Breast epithelium (tissue), 4 donors: ENCODE measurements at places on chromosomes 7 and 10.
A peak's percentile ranks its signal among the peaks of the same experiment; 100 is the strongest.

DNA sequence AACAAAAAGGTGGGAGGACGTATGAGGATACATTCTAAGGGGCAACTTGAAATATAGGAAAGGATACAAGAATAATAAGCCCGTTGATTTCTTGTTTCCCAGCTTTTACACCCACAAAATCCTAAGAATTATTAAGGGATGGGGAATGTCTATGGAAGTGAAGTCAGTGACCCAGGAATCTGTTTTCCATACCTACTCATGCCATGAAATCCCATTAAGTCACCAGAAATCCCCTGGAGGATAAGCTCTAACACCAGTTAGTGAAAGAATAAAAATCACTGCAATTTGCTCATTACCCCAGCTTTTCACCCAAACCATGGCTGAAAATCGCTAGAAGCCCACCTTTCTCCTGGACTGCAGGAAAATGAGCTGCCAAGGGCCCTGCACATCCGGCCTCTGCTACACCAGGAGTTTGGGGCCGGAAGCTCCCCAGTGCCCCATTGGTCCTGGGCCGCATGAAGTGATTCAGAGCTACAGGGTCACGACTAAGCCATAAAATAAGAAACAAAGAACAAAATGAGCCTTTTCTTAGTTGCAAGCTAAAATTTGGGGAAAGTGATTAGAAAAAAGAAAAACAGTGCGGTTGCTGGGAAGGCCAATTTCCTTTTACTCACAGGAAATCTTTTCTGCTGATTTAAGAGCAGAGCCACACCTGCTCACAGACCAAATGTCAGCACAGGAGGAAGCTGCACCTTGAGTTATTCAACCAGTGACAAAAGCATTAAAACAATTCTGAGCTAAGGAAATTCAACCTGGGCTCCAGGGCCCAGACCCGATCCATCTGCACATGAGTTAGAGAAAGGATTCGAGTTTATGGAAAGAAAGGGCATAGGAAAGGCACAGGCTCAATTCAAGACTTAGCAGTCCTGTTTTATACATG lies 40.3 kb downstream of the HIPK2 start:
- no peaks in the 10 kb centered on the region for H3K36me3 ChIP-seq
- peak overlapping the region; percentile 50 for H3K27ac ChIP-seq
- no peak overlapping the region for H3K4me3 ChIP-seq

DNA sequence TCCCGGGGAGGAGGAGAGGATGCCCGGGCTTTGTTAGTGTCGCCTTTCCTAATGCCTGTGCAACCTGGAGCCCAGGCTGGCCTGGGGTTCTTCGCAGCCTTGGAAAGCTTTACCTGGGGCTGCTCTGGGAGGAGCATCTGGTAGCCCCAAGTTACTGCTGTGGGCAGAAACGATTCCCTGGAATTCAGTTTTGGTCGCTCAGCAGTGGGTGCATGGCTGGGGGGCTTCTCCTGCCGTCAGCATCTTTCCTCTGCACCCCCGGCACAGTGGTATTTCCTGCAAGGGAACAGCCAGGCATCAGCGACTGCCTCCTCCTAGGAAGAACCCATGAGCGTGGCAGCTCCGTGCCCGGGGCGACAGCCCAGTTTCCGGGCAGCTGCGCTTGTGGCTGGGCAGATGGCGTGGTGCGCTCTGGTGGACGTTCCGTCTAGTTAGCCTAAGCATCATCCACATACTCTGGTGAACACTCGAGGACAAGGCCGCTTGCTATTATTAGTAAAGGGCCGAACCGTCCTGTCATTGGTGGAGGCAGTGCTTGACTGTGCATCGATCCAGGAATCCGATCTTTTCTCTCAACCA lies 107.0 kb upstream of the BTBD16 start:
- H3K36me3 ChIP-seq: no peaks in the 10 kb centered on the region
- no peak for DNase-seq
- peak overlapping the region; percentile 77 for H3K4me3 ChIP-seq
- no peak overlapping the region for H3K27ac ChIP-seq

DNA sequence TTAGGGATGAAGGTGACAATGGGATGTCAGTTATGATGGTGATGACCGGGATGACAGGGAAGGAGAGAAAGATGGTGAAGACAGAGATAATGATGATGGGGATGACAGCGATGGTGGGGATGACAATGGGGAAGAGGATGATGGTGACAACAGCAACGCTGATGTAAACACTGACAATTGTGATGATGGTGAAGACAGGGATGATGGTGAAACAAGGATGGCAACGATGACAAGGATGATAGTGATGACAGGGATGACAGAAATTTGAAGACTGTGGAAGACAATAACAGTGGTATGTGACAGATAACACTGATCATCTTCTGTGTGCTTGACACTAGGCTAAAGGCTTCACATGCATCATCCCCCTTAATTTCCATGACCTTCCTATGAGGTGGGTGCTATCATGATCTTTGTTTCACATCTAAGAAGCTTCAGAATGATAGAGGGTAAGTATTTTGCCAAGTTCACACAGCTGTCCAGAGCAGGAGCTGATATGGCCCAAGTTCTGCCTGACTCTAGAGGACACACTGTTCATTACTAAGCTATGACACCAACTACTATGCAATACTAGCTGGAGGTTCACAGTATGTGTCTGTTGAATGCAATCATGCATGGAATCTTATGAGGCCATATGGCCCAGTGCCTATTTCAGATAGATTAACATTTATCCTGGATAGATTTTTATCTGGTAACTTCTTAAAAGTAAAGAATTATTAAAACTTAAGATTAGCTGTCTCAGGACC lies 105.6 kb downstream of the RNLS start:
- H3K4me1 ChIP-seq: peaks cover 3% of the 10 kb centered on the region
- H3K27me3 ChIP-seq: no peaks in the 10 kb centered on the region
- no peak for DNase-seq
- peak overlapping the region; percentile 8 for H3K27ac ChIP-seq
- H3K36me3 ChIP-seq: no peaks in the 10 kb centered on the region
- H3K4me3 ChIP-seq: no peak overlapping the region

- DNase-seq: no peak
- H3K36me3 ChIP-seq: no peaks in the 10 kb centered on the region
- H3K4me3 ChIP-seq: no peak overlapping the region
- no peak overlapping the region for H3K27ac ChIP-seq
- H3K4me1 ChIP-seq: no peaks in the 10 kb centered on the region
Measured at GRCh38 chr10:71891437-71891836, 40.4 kb upstream of the PSAP start.

DNA sequence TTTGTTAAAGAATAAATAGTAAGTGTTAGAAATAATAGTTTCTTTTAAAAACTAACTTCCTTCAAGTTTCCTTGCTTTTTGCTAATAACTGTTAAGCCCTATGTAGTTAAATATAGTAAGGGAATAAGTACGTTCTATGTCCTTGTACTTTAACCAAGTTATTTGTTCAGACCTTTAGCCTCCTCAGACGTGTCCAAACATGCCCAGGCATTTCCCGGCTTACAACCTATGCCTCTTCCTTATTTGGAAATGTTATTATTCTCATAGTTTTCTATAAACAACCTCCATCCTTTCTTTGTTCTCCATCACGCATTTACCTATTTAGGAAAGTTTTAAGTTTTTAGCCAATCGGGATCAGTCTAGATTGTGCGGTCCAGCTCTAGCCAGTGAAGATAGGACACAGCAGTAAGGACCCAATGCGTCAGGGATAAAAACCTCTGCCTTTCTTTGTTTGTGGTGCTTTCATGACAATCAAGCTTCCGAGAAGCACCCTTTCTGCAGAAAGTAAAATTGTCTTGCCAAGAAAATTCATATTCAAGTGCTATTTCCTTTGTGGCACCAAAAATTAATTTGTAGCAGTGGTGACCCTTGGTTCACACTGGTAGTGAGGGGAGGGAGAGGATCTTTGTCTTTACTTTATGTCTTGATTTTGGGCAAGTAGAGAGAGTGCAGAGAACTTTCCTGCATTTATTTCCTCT lies 851.3 kb upstream of the POM121L12 start:
- H3K27ac ChIP-seq: no peak overlapping the region
- H3K4me1 ChIP-seq: no peaks in the 10 kb centered on the region
- H3K4me3 ChIP-seq: no peak overlapping the region
- no peak for DNase-seq
- no peaks in the 10 kb centered on the region for H3K36me3 ChIP-seq

GRCh38 chr10:106424981-106425380 lies 739.5 kb downstream of the SORCS1 start:
- H3K4me1 ChIP-seq: no peaks in the 10 kb centered on the region
- H3K27me3 ChIP-seq: no peaks in the 10 kb centered on the region
- no peak for DNase-seq
- no peak overlapping the region for H3K27ac ChIP-seq

GRCh38 chr10:17510242-17510908 lies 56.0 kb upstream of the ST8SIA6 start:
- H3K4me1 ChIP-seq: no peaks in the 10 kb centered on the region
- no peak overlapping the region for H3K4me3 ChIP-seq
- H3K36me3 ChIP-seq: no peaks in the 10 kb centered on the region

DNA sequence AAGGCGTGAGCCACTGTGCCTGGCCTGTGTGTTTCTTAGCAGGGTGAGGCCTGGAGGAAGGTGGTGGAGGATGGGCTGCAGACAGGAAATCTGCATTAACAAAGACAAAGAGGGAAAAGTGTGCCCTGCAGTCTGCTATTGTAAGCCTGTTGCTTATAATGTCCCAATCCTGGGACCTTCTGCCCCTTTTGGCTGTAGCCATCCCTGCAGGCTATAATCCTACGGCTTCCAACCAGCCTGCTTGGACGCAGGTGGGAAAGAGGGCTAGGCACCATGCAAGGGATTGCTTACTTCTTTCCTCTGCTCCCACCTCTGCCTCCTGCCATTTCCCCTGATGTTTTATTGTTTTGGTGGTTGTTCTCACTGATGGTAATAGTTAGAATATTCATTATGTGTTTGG lies 434.3 kb downstream of the PLXNA4 start:
- DNase-seq: no peak
- H3K4me3 ChIP-seq: no peak overlapping the region
- no peak overlapping the region for H3K27ac ChIP-seq
- no peaks in the 10 kb centered on the region for H3K4me1 ChIP-seq

GRCh38 chr7:86981127-86981526 lies 78.3 kb downstream of the ELAPOR2 start:
- H3K4me3 ChIP-seq: no peak overlapping the region
- no peaks in the 10 kb centered on the region for H3K4me1 ChIP-seq
- DNase-seq: no peak
- H3K27me3 ChIP-seq: no peaks in the 10 kb centered on the region
- H3K36me3 ChIP-seq: no peaks in the 10 kb centered on the region

GRCh38 chr10:87656431-87657072 lies 3.1 kb upstream of the PAPSS2 start:
- no peaks in the 10 kb centered on the region for H3K4me1 ChIP-seq
- H3K27me3 ChIP-seq: no peaks in the 10 kb centered on the region
- H3K27ac ChIP-seq: no peak overlapping the region
- H3K36me3 ChIP-seq: no peaks in the 10 kb centered on the region

- no peaks in the 10 kb centered on the region for H3K27me3 ChIP-seq
- H3K27ac ChIP-seq: peak overlapping the region; percentile 48
- no peaks in the 10 kb centered on the region for H3K4me1 ChIP-seq
- H3K36me3 ChIP-seq: no peaks in the 10 kb centered on the region
- H3K4me3 ChIP-seq: peak overlapping the region; percentile 27
Measured at GRCh38 chr10:59000162-59000825, 176.1 kb upstream of the PHYHIPL start.

DNA sequence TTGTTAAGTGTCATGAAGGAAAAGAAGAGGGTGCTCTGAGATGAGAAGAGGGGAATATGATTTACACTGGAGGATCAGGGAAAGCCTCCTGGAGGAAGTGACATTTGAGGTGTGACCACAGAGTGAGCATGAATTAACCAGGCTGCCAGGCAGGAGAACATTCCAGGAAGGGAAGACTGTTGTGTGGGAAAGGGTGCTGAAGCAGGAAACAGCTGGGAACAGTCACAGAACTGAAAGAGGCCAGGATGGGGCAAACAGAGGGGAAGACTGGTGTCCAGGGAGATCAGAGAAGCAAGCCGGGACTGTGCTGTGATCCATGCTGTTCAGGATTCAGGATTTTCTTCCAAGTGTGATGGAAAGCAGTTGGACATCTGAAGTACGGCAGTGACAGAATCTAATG lies 14.9 kb downstream of the HIPK2 start:
- H3K36me3 ChIP-seq: no peaks in the 10 kb centered on the region
- no peaks in the 10 kb centered on the region for H3K27me3 ChIP-seq
- no peaks in the 10 kb centered on the region for H3K4me1 ChIP-seq
- H3K27ac ChIP-seq: no peak overlapping the region
- H3K4me3 ChIP-seq: no peak overlapping the region
- DNase-seq: no peak

GRCh38 chr10:22779331-22780019 lies 65.1 kb upstream of the PIP4K2A start:
- H3K27me3 ChIP-seq: no peaks in the 10 kb centered on the region
- DNase-seq: no peak
- no peak overlapping the region for H3K4me3 ChIP-seq
- H3K36me3 ChIP-seq: no peaks in the 10 kb centered on the region
- H3K4me1 ChIP-seq: no peaks in the 10 kb centered on the region

GRCh38 chr7:121371367-121371766 lies 24.7 kb downstream of the FAM3C start:
- no peaks in the 10 kb centered on the region for H3K36me3 ChIP-seq
- no peak for DNase-seq
- H3K27ac ChIP-seq: no peak overlapping the region
- H3K4me3 ChIP-seq: no peak overlapping the region
